Nephron progenitor cell (in vitro differentiated cells): ENCODE measurements at places on chromosomes 7 and 10.

GRCh38 chr10:62636825-62637248 is 167.7 kb upstream of the ADO start:
- no peak for DNase-seq

DNA sequence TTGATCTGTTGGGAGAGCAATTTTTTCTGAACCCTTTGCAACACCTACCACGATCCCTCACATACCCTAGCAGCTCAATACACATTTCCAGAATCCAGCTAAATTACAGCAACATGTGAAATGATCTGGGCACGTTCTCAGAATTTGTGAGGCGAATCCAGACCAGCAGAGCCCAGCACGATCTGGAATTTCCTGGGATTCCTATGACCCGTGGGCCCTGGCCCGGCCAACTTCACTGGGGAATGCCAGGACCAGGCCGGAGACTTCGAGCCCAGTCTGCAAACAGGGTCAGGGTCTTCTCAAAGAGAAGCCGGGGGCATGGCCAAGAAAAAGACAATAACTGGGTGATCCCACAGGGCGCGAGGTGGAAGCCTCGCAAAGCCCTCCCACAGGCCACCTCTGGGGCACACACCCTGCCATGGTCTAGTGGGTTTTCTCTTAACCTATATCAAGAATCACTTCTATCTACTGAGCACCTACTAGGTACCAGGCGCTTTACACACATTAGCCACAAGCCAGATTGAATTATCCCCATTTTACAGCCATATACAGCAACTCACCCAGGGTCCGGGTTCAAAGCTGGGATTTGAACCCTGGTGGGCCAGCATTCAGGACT is 33.8 kb downstream of the FAM53B start:
- DNase-seq = no peak

GRCh38 chr10:121305066-121305465 is 293.2 kb downstream of the FGFR2 start:
- no peak for DNase-seq

GRCh38 chr10:64288404-64288803 is 767.2 kb downstream of the REEP3 start:
- DNase-seq = no peak

DNA sequence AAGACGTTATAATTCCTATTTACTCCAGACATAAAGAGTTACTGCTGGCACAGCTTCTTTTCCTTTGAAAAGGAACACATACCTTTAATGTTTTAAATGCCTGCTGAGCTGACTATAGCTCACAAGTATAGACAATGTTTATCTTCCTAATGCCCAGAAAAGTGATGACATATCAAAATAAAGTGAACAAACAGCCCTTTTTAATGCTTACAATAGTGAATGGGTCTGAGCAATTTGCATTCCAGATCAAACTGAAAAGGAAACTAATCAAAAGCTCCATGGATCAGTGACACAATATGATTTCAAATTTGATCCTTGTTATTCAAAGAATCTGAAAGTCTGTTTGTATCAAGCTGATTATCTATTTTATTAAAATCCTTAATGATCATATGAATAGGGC is 233.6 kb upstream of the SEMA3E start:
- DNase-seq = no peak

DNA sequence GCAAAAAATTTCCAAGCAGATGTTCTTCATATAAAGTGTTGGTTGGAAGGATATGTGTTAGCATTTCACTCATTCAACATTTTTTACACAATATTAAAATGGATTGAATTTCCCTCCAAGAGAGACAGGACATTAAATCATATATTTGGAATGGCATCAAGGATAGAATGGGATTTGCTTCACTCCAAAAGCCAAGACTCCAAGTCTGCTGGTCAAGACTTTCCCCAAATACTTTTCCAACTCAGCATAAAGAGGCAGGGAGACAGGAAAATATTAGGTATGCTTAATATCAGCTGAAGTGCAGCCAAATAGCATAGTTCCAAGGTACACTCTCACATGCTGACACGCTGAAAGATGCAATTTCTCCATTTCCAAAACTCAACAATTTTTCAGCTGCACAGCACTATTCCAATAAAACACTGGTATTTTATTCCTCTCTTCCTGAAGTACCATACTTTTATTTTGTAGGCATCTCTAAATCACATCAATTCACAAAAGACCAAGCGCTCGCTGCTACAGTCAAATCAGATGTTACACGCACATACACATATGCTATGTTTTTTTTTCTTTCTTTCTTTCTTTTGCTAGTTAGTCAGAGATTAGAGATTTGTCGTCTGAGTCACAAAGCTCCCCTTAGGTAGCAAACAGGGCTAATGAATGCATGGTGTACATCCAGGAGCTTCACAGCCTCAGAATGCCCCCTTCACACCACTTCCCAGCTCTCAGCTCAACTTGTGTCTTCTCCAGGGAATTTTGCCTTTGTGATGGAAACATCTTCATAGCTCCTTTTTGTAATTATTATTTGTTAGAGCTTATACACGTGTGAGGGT is 1033.8 kb upstream of the AUTS2 start:
- DNase-seq = no peak

DNA sequence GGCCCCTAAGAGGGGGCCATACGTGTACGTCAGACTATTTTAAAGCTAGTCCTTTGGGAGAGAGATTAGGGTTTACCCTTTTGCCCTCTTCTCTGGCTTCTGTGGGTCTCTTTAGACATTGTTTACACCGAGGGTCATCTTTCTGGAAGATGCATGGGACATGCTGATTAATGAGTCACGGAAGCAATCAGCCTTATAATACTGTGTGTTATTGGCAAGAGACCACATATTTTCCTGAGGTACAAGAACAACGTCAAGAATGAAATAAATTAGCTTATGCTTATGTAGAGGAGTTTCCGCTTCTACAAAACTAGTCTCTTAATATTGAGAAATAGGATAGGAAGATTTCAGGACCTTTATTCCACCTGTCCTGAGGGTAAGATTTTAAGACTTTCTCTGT is 327.7 kb downstream of the BBS9 start:
- DNase-seq = no peak
